ENCODE measurements at places on chromosomes 2 and 18.

DNA sequence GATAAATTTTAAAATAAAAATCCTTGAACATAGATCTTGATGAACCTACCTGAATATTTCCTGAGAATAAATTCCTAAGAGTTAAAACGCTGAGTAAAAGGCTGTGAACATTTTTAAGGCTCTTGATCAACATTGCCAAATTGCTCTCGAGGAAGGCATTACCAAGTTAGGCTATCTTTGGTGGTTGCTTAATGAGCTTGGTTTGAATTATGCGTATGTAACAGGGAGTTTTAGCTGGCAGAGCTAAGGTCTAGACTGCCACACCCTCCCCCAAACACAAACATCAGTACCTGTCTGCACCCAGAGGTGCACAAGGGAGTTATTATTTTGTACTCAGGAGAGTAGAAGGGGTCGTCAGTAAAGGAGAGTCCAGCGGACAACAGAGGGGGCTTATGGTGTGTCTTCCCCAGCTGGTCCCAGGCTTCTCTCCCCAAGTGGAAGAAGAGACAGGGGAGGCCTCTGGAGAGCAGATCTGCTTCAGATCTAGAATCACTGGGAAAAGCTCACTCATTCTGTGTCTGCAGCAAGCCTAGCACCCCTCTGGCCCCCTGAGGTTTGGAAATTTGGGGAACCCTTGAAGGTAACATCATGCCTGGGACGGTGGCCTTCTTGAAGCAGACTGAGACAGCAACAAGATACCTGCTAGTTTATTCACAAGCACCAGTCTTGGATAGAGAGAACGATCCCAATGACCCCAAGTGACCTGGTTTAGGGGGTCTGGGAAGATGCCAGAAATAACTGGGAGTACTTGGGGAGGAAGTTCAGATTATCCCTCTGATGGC lies 197.2 kb upstream of the ID2 start:
- DNase-seq, result no peak

- DNase-seq, result no peak
These were observed 307.5 kb downstream of the GALR1 start for GRCh38 chr18:77557046-77557587.

- no peak for DNase-seq
These were observed 112.8 kb upstream of the MAP3K20 start for GRCh38 chr2:172962824-172963223.

DNA sequence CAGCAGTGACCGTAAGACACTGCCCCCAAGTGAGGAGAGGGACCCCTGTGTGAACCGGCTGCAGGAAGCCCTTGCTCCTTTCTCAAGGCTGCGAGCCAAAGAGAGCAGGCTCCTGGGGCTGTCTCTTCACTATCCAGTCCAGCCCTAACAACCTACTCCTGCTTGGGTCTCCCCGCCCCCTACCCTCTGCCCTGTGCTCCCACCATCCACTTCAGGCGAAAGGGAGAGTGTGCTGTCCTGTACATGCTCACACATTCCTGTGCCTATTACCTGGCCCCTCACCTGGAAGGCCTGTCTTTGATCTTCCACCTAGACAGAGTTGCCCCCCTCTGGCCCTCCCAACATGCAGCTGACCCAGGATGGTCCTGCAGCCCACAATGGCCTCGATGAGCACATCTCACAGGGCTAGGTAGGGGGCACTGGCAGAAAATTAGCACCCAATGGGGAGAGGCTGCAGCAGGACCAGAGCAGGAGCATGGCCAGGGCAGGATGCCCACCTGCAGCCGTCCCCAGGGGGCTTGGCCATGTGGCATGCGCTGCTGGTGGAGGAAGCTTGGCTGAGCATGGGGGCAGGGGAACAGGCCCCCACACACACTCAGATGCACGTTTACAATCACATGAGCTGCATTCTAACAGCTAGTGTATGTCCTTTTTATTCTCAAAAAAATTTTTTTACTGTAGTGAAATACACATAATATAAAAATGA lies 93.5 kb downstream of the POLR1A start:
- no peak for DNase-seq
